ENCODE measurements at places on chromosomes 7 and 10.

DNA sequence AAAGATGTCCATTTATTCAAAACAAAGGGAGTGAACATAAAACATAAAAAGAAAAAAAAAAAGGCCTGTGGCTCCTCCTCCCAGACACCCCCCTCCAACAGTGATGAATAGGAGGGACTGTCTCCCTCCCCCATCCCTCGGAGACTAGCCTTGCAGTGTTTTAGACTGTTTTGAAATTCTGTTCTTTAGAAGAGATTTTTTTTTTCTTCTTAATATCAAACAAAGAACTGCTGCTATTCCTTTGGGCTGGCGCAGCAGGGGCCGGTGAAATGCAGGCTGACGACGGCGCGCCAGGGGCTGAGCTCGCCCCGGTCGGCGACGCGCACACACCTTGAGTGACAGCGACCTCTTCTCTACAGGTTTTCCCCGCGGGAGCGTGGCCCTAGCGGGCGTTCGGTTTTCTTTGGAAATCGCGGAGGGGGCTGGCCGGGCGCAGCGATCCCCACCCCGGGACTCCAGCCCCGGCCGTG lies at the start of gene LANCL2:
Gene LANCL2, plus strand, starts transcription at position 133 of the 470 bp plus-strand sequence. CDS start 689 bp downstream, outside the sequence.
- peak; percentile 17 for DNase-seq

- DNase-seq: no peak
These were observed 8.2 kb downstream of the TFR2 start for GRCh38 chr7:100632951-100633717.

- no peak for DNase-seq
These were observed 241.6 kb downstream of the NSUN6 start for GRCh38 chr10:18409599-18410397.

DNA sequence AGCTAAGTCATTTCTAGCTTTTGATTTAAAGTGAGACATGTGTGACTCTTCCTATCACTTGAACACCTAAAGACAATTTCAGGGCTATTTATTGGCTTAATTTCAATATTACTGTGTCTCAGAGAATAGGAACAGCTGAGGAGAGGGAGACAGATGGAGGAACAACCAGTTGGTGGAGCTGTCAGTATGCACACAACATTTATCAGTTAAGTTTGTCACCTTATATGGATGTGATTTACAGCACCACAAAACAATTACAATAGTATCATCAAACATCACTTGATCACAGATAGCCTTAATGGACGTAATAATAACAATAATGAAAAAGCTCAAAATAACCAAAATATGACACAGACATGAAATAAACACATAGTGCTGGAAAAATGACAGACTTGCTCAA lies 129.6 kb downstream of the NPSR1 start:
- DNase-seq: no peak

DNA sequence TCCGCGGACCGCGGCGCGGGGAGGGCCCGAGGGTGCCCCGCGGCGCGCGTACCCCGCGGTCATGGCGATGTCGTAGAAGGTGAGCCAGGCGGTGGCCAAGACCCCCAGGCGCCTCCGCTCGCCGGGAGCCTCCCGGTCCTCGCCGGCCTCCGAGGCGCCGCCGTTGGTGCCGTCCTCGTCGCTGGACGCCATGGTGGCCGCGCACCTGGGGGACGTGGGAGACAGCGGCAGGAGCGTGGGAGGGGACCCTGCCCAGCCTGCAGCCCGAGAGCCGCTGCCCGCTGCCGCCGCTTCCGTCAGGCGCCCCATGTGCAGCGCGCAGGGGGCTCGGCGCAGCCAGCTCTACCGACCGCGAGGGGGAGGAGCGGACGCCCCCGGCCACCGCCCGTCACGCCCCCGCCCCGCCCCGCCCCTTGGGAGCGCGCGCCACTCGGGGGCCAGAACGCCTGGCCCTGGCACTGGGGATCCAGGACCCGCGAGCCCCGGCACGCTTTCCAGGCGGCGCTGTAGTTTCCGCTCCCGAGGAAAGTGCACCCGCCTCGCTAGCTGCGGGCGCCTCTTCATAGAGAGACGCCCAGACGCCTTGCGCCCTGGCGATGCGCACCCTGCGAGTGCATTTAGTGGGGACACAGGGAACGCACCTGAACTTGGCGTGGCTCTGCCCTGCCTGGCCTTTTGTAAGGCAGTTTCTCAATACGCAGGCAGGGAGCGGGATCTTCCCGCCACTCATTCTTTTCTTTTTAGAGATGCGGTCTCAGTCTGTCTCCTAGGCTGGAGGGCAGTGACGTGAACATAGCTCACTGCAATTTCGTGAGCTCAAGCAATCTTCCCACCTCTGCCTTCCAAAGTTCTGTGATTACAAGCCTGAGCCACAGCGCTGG lies at the start of gene HACD1:
Gene HACD1, minus strand, starts transcription at position 344 of the 881 bp plus-strand sequence. Its CDS starts 35 bp downstream, at position 309.
- peak; percentile 56 for DNase-seq

GRCh38 chr10:110872145-110872983 lies 636 bp downstream of the PDCD4 start:
- peak; percentile 59 for DNase-seq

GRCh38 chr10:43845121-43845520 lies 196.4 kb upstream of the ZNF32 start:
- DNase-seq: no peak

DNA sequence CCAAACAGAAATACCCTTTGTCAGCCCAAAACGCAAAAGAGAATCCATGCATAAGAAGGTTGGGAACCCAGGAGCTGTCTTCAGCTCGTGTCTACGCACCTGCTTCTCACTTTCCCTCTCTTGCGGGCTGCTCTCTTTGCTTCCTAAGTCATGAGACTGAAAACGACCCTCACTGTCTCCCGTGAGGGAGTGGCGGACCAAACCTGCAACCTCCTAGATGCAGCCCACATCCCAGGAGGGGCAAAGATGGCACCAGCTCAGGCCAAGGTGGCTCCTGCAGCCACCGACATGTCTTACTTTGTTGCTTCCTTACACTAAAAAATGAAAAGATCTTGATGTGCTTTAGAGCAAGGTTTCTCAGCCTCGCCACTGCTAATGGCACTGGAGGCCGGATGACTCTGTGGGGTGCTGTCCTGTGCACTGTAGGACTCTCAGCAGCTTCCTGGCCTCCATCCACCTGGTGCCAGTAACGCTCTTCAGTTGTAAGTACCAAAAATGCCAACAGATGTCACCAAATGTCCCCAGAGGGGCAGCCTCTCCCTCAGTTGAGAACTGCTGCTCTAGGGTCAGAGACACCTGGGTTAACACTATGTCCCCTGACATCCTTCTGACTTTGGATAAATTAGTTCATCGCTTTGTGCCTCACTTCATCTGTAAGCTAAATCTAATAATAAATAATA lies 179.8 kb upstream of the PFKP start:
- no peak for DNase-seq

- peak; percentile 60 for DNase-seq
These were observed 80.3 kb upstream of the ARID5B start for GRCh38 chr10:61821153-61821552.

DNA sequence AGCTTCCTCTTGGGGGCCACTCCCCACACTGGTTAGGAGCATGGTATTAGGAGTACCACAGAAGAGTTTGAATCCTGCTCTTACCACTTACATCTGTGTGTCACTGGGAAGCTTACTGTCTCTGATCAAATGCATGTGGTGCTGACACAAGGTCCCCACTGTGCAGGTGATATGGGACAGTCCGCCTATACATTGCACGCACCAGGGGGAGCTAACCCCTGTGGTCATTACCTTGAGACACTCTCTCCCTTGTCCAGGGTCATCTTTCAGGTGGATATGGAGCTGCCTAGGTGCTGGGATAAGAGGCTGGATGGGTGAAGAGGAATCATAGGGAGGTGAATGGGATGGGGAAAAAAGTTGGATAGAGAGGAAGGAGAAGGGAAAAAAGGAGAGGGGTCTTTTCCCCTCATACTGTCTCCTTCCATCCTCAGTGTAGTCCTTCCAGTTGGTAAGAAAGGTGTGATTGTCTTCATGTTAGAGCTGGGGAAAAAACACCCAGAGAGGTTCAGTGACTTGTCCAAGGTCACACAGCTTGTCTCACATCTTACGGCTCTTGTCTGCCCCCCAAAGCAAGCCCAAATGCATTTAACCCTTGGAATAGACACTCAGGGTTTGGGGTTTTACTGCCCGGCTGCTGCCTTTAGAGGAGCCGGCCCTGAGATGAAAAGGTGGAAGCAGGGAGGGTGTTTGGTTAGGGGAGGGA lies 125.9 kb downstream of the CDH23 start:
- no peak for DNase-seq

GRCh38 chr7:133919810-133920209 lies 207.3 kb upstream of the LRGUK start:
- no peak for DNase-seq
